ENCODE measurements at places on chromosomes 3 and 15. TPM values are rescaled to one million over a fixed set of nuclear protein-coding genes. Genes with fewer than 3 reads are reported as not detected.

Gene CSK
- total RNA-seq, result 57.6 TPM

Gene SEMA3F
- 7.1 TPM for total RNA-seq

Gene RARRES1
- total RNA-seq, result 7.3 TPM

Gene PLD1
- total RNA-seq, result 7.2 TPM

Gene SMCO1
- total RNA-seq, result not detected

Gene MCF2L2
- total RNA-seq, result 0.15 TPM

Gene ARGFX
- not detected for total RNA-seq

Gene CEP63
- 14.0 TPM for total RNA-seq

Gene CP
- 3.4 TPM for total RNA-seq

All from A549 treated with CpdA at 1 μM for 4 hours (cell line).